Upper lobe of left lung (tissue), 6 donors: ENCODE measurements at places on chromosomes 16 and 17. TPM values are rescaled to one million over a fixed set of nuclear protein-coding genes. Genes with fewer than 3 reads are reported as not detected.

Gene CBX1
- total RNA-seq, result 12.6 TPM

GRCh38 chr16:17829811-17830210, 359.1 kb upstream of the XYLT1 start:
- H3K27ac ChIP-seq, result no peak overlapping the region
- no peaks in the 10 kb centered on the region for H3K36me3 ChIP-seq
- no peaks in the 10 kb centered on the region for H3K27me3 ChIP-seq
- no peak overlapping the region for H3K4me3 ChIP-seq
- H3K4me1 ChIP-seq, result no peaks in the 10 kb centered on the region
- DNase-seq, result no peak

DNA sequence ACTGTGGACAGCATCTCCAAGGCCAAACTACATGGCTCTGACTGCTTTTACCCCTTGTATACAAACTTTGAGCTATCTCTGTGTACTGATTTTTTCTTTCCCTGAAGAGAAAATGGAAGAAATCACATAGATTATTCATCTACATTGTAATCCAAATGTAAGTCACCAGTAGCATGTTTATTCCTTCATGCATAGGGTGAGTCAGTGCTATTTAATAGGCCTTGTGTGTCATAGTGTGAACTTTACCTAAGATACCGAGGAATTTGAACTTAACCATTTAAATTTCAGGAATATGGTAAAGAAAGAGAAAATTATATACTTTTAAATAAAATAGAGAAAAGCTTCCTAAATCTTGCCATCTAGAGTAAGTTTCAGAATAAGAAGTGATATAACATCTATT, 16.5 kb downstream of the PHKB start:
- no peaks in the 10 kb centered on the region for H3K27me3 ChIP-seq
- H3K36me3 ChIP-seq, result no peaks in the 10 kb centered on the region
- no peak overlapping the region for H3K27ac ChIP-seq
- no peak for DNase-seq
- H3K4me3 ChIP-seq, result no peak overlapping the region
- no peaks in the 10 kb centered on the region for H3K4me1 ChIP-seq

Gene CES4A
- total RNA-seq, result 39.7 TPM

Gene ITGAD
- 0.52 TPM for total RNA-seq

GRCh38 chr16:69365901-69366300, 14.3 kb upstream of the TMED6 start:
- no peaks in the 10 kb centered on the region for H3K27me3 ChIP-seq
- H3K4me3 ChIP-seq, result no peak overlapping the region
- DNase-seq, result no peak
- peaks cover 33% of the 10 kb centered on the region for H3K36me3 ChIP-seq

- peak overlapping the region; percentile 91 for H3K27ac ChIP-seq
- H3K4me1 ChIP-seq, result peaks cover 10% of the 10 kb centered on the region
- peak overlapping the region; percentile 99 for H3K4me3 ChIP-seq
- H3K36me3 ChIP-seq, result no peaks in the 10 kb centered on the region
- DNase-seq, result no peak
- H3K27me3 ChIP-seq, result no peaks in the 10 kb centered on the region
Measured at GRCh38 chr16:70453892-70454221, 538 bp upstream of the FCSK start.

- DNase-seq, result no peak
- no peaks in the 10 kb centered on the region for H3K36me3 ChIP-seq
- no peak overlapping the region for H3K4me3 ChIP-seq
- H3K27ac ChIP-seq, result no peak overlapping the region
- no peaks in the 10 kb centered on the region for H3K4me1 ChIP-seq
Measured at GRCh38 chr17:33220036-33220435, 73.1 kb downstream of the ASIC2 start.
